Activated T-helper 17 cell treated with anti-CD3 and anti-CD28 coated beads, Interleukin-2, amount 50 U/mL, for 72 hours (primary cell): ENCODE measurements at places on chromosomes 7 and 10. TPM values are rescaled to one million over a fixed set of nuclear protein-coding genes. Genes with fewer than 3 reads are reported as not detected.

DNA sequence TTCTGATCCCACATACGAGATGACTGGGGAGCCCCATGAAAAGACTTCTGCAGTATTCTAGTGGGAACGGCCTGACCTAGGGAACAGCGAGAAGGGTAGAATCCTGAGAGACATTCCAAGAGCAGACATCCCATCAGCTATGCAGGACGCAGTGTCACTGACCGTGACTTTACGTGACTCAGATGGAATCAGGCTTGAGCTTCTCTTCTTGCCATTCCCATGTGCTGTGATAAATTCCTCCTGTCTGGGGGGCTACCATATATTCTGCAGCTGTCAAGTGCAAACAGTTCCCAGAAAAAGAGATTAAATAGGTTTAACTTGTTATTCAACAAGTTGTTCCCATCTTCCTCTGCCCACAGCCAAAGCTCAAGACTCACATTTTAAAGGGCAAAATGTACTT, 73.1 kb upstream of the PDE1C start:
- no peaks in the 10 kb centered on the region for H3K36me3 ChIP-seq
- H3K27me3 ChIP-seq = no peaks in the 10 kb centered on the region
- ATAC-seq = no peak

DNA sequence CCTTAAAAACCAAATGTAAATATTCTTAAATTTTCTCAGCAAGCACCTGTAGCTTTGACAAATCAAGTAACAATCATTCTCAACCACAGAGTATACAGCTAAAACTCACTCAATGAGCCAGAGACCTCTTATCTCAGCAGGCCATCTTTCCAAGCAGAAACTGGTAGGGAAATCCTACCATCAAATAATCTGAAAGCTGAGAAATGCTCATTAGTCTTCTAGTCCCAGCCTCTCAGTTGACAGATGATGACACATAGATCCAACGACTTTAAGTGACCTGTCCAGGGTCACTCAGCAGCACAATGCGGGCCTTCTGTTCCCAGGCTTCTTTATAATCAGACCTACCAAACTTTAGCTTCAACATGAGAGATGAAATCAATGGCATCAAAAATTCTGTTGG, 184.6 kb downstream of the SGMS1 start:
- H3K4me1 ChIP-seq = peaks cover 11% of the 10 kb centered on the region
- no peak overlapping the region for H3K4me3 ChIP-seq
- ATAC-seq = no peak
- H3K27ac ChIP-seq = no peak overlapping the region
- H3K36me3 ChIP-seq = peaks cover 7% of the 10 kb centered on the region
- H3K27me3 ChIP-seq = no peaks in the 10 kb centered on the region

DNA sequence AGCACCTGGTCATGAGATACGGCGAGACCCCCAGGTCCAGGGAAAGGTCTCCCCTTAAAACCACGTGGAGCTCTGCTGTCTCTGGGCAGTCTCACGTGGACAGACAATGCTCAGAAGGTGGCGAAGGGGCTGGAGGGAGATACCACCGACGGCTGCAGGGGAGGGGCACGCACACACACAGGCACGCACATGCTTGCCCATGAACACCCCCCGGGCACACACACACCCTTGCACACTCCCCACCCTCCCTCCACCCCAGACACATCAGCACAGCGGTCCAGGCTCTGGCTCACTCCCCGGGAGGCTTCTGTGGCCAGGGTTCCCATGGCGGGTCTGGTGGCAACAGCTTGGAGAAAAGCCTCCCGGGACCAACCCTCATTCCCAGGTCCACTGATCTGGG, 52.4 kb upstream of the TNRC18 start:
- no peak for ATAC-seq
- H3K36me3 ChIP-seq = no peaks in the 10 kb centered on the region
- H3K27ac ChIP-seq = no peak overlapping the region
- H3K4me3 ChIP-seq = no peak overlapping the region
- H3K4me1 ChIP-seq = no peaks in the 10 kb centered on the region

DNA sequence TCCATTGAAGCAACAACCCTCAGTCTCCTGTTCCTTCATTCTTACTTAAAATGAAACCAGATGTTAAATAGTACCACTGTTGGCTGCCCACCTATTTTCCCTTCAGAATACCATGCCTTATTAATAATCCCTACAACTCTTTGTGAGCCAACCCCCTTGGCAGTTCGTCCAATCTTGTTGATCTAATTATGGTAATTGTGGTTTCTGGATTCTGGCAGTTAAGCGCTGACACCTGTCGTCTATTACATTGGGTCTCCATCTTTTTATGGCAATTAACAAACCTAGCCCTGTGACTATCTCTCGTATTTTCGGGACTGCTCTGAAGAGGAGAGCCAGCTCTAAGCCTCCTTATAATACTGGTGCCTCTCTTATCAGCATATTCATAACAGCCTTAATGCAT, 432.0 kb downstream of the ATRNL1 start:
- H3K4me3 ChIP-seq = no peak overlapping the region
- no peaks in the 10 kb centered on the region for H3K36me3 ChIP-seq
- ATAC-seq = no peak
- H3K4me1 ChIP-seq = no peaks in the 10 kb centered on the region
- H3K27me3 ChIP-seq = no peaks in the 10 kb centered on the region

DNA sequence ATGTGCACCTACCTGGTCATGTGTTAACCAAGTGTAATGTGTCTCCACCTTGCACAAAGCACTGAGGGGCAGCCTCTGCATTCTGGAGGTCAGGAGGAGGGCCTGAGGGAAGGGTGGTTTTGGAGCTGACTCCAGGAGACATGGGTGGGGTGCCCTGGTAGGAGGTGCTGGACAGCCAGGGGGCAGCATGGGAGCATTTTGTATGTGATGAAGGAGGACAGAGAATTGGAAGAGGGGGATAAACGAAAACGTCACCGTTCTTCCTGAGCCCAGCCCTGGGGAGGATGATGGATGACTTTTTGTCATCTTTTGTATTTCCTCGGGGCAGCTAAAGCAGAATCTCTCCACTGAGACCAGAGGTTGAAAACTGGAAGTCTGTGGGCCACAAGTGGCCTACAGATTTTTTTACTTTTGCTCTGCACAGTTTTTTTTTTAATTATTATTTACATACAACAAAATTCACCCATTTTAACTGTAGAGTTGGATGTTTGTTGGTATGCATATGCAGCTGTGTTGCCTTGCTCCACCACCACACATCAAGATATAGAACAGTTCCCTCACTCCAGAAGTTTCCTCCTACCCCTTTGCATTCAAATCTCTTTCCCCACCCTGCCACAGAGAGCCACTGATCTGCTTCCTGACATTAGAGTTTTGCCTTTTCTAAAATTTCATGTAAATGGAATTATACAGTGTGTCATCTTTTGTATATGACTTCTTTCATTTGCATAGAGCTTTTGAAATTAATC, 242.5 kb downstream of the VTI1A start:
- ATAC-seq = no peak
- no peaks in the 10 kb centered on the region for H3K4me1 ChIP-seq
- H3K4me3 ChIP-seq = no peak overlapping the region
- H3K27ac ChIP-seq = no peak overlapping the region

- H3K4me1 ChIP-seq = no peaks in the 10 kb centered on the region
- H3K4me3 ChIP-seq = no peak overlapping the region
- no peaks in the 10 kb centered on the region for H3K36me3 ChIP-seq
- no peak overlapping the region for H3K27ac ChIP-seq
- no peaks in the 10 kb centered on the region for H3K27me3 ChIP-seq
Observed at GRCh38 chr7:31986878-31987518, 83.2 kb downstream of the PDE1C start.

DNA sequence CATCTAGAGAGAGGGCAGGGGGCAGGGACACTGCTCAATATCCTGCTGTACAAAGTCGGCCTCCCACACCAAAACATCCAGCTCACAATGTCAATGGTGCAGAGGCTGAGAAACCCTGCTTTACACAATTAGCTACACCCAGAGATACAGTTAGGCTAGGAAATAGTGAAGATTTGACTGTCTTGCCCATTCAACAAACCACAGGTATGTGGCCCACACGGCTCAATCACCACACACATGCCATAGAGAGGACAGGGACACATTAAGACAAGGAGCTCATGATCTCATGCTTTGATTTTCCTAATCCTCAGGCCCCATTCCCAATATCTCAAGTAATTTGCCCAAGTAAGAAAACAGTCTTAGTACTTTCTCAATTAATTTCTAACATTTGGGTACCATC, 110.4 kb downstream of the OSBPL3 start:
- no peak overlapping the region for H3K4me3 ChIP-seq
- no peaks in the 10 kb centered on the region for H3K27me3 ChIP-seq
- no peak overlapping the region for H3K27ac ChIP-seq
- H3K4me1 ChIP-seq = peaks cover 31% of the 10 kb centered on the region

DNA sequence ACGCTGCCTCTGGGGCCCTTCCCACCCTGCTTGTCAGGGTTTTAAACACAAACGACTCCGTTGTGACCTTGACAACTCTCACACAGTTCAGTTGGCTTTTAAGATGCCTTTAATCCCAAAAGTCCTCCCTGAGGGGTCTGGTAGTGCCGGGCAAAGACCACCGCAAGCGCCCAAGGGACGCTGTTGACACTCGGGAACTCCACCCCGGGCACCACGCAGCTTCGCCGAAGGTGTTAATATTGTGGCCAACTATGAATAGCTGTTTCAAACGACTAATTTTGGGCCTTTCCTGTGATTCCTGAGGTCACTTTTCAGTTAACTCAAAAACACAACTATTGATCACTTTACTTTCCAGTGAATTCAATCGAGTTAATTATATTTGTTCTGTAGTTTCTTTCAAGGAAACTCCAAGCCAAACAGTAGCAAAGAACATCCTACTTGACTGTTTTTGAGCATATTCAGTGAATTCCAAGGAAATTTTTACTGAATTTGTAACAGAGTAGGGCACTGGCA, 958 bp upstream of the ESYT2 start:
- ATAC-seq = no peak
- H3K36me3 ChIP-seq = peaks cover 30% of the 10 kb centered on the region
- peak overlapping the region; percentile 84 for H3K4me3 ChIP-seq
- H3K27me3 ChIP-seq = no peaks in the 10 kb centered on the region

GRCh38 chr7:19061331-19061730, 56.1 kb downstream of the TWIST1 start:
- no peak overlapping the region for H3K27ac ChIP-seq
- no peaks in the 10 kb centered on the region for H3K36me3 ChIP-seq
- H3K4me1 ChIP-seq = no peaks in the 10 kb centered on the region
- ATAC-seq = no peak
- no peak overlapping the region for H3K4me3 ChIP-seq

GRCh38 chr10:36116731-36117130, 474.6 kb upstream of the FZD8 start:
- no peak for ATAC-seq
- H3K27ac ChIP-seq = no peak overlapping the region
- H3K4me3 ChIP-seq = no peak overlapping the region
- no peaks in the 10 kb centered on the region for H3K27me3 ChIP-seq

GRCh38 chr7:148262721-148263229, 327.8 kb upstream of the C7orf33 start:
- ATAC-seq = peak; percentile 65
- no peaks in the 10 kb centered on the region for H3K4me1 ChIP-seq
- H3K36me3 ChIP-seq = no peaks in the 10 kb centered on the region
- H3K27me3 ChIP-seq = peaks cover 9% of the 10 kb centered on the region

Gene CPN1
- total RNA-seq = not detected

Gene SPDYE6
- not detected for total RNA-seq

Gene SSMEM1
- total RNA-seq = not detected

Gene MLXIPL
- total RNA-seq = not detected
